Mammary epithelial cell (primary cell): ENCODE measurements at places on chromosomes 5 and 9.

DNA sequence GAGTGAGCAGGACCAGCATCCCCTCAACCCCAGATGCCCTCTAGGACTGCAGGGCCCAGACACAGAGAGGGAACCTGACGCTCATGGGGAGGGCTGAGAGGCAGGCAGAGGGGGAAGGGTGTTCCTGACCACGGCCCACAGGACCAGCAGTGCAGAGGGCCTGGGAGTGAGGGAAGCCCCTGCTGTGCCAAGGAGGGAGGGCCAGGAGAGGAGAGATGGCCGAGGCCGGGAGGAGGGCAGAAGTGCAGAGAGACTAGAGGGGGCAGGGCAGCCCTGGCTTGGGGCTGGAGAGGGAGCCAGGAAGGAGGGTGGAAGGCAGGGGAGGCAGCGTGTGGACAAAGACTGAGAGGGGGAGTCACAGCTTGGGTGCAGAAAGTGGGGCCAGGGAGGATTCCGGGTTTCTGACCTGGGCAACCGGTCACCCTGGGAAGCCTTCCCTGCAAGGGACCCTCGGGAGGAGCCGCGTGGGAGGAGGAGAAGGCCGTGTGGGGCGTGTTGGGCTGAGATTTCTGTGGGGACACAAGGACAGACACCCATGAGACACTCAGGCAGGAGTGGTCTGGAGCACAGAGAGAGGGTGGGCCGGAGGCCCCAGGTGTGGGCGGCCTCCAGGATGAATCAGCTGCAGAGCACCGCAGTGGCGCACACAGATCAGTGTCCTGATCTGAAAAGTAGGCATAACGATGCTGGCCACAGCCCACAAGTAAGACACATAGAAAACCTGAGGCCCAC is 117.5 kb downstream of the ADAMTS2 start:
- no peak for DNase-seq

GRCh38 chr9:27184556-27185351 is 75.7 kb downstream of the TEK start:
- DNase-seq: no peak

DNA sequence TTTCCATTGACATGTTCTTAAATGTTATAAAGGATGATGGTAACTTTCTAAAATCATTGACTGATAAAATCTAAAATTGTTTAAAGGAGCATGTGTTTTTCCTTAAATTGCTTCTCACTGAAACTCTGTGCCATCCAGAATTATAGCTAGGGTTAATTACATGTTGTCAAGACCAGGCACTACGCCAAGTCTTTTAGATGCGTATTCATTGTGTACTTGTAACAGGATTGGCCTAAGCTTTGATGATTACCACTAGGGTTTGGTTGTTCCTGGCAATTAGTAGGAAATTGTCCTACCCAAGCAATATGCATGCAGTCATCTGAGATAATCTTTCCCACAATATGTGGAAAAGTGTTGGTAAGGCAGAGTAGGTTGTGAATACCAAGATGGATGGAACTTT is 43.8 kb downstream of the PRKACG start:
- DNase-seq: no peak

GRCh38 chr9:94085062-94085639 is 887 bp downstream of the PTPDC1 start:
- peak; percentile 4 for DNase-seq

DNA sequence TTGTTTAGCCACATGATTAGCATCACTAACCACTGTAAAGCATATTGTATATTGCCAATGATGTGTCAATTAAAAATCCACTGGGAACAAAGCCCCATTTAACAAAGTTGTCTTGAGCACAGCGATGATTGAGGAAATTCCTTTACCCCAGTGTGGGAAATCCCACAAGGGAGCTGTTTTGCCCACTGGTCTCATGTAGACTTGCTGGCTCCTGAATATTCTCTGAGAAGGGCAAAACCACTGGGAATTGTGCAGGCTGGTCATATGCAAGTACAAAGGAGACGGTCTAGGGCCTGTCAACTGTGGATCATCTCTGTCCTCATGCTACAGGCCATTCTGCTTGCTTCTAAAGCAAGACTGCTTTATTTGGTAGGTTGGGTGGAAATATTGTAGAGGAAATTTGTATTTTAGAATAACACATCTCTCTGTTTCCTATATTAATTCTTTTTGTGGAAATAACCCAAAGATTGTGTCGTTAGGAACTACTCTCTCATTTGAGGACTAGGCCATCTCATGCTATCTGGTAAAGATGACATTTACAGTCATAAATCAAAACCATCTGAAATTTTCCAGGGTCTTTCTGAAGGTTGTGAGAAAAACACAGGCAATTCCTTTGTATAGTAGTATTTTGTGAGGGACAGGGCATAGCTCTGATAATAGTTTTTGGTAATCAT is 60.2 kb downstream of the PARP8 start:
- no peak for DNase-seq

- DNase-seq: no peak
Observed at GRCh38 chr9:87787735-87788134, 61.8 kb downstream of the CTSL start.

- DNase-seq: no peak
Observed at GRCh38 chr9:134648701-134649530, 7.3 kb downstream of the COL5A1 start.

DNA sequence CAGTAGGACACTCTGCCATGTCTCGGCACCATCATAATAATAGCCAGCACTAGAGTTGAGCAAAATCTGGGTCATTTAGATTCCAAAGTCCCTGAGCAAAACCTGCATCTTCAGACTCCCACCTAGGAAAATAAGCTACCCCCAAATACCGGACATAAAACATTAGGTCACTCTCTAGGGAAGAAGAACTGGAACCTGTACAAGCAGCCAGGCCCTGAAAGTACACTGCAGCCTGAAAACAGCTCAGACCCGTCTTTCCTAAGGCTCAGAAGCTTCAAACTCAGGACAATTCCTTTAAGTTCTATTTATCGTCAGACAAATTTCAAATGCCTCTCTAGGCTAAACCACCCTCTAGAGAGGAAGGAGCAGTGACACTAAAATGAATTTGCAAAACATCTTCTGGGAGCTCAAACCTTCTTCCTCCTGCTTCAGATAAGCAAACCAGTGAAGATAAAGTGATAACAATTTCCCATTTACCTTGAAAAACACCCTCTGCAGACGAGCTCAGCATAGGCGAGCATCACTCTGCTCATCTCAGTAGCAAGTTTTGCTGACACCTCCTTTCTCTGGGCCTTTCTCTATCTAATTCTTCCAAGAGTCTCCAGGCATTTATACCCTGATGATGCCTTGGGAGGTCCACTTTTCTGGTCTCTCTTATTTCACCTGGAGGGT is 34.0 kb downstream of the ADAM19 start:
- DNase-seq: no peak

GRCh38 chr5:60651872-60652620 is 47.9 kb downstream of the DEPDC1B start:
- peak; percentile 92 for DNase-seq

GRCh38 chr5:171418316-171418981 is 998 bp upstream of the FGF18 start:
- peak; percentile 70 for DNase-seq

DNA sequence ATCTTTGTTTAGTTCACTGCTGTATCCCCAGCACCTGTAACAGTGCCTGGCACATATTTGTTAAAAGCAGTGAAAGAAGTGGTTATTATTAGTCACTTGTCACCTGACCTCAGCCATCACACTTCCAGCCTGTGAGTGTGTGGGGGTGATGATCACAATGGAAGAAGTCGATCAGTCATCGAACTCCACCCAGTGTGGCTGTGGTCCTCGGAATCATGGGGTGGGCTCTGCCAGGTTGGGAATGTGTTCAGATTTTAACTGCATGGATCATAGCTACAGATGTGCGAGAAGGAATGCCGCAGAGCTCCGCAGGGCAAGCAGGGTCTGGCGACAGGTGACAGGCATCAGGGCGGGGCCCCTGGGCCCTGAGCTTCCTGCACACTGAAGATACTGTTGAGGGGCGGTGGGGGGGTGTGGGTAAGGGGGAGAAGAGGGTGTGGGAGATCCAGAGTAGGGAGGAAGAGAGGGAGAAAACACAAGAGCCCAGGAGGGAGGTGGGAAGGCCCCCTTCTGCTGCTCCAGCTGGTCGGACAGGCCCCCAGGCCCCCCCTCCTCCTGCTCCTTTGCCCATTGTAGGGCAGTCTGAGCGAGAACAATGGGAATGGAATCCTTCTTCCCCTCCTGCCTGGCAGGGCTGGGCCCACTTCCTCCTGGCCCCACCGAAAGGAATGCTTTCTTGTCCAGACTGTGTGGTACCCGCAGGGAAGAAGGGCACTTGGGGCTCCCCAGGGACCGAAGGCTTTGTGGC is 89.6 kb downstream of the SPRY4 start:
- peak; percentile 42 for DNase-seq

GRCh38 chr9:14400658-14400995 is 86.7 kb upstream of the NFIB start:
- DNase-seq: peak; percentile 77

DNA sequence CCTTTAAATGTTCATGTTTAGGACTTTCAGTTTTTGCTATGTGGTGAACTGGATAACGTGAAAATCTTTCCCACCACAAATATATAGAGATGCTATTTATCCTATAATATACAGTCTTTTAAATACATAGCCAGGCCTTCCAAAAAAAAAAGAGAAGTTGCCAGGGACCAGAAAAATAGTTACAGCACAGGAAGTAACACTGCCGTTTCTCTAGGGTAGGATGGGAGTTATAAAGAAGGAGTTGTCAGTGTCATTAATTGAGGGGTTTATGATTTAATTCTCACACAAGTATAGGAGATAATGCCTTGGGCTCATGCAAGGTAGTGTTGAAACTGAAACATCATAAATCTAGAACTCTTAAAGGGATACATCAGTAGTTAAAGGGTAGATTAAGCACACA is 83.9 kb downstream of the LRRC70 start:
- DNase-seq: no peak

DNA sequence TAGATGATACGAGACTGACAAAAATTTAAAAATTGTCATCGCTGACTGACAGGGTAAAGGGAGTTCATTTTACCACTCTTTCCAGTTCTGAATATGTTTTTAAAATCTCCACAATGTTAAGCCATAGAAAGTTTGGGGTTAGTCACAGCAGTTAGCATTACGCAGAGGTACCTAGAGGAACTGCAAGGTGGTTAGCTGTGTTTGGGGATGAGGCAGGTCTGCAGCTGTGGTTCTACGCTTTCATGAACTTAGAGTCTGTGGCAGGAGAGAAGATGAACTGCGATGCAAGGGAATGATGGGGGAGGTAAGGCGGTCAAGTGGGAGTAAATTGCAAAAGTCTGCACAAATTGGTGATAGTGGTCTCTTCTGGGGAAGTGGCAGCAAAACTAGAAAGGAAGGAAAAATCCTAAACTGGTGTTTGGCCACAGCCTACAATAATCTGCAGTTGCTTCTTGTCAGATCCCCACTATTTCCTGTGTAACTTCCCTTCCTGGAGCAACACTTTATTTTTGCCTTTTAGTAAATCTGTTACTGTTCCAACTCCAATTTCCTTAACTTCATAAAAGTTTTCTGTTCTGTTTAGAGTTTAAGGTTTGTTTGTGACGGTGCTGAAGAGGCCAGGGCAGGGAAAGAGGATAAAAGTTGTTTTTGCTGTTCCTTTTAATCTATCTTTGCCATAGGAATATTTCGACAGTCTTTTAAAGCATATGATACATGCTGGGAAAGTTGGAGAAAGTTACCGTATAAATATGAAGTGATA is 38.6 kb upstream of the SNX2 start:
- no peak for DNase-seq

GRCh38 chr5:125484742-125485641 is 738.6 kb upstream of the ZNF608 start:
- DNase-seq: peak; percentile 99

GRCh38 chr5:8138884-8139283 is 269.9 kb downstream of the MTRR start:
- DNase-seq: no peak

GRCh38 chr5:7251132-7251531 is 144.8 kb upstream of the ADCY2 start:
- DNase-seq: no peak

- DNase-seq: peak; percentile 12
Observed at GRCh38 chr9:96020792-96021550, 145.5 kb downstream of the ERCC6L2 start.

DNA sequence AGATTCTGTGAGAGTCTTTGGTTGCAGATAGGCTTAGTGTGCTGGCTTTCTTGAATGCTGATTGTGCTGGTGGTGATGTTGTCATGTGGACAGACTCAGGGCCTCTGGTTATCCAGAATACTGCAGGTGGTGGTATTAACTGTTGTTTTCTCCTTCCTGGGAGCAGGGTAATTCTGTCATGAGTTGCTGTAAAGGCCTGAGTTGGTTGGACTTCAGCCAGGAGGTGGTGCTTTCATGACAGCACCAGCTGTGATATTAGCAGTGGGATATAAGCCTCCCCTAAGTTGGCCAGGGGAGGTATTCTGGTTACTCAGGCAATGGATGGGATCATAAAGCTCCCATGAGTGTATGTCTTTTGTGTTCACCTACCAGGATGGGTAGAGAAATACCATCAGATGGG is 16.4 kb upstream of the RNF180 start:
- no peak for DNase-seq

GRCh38 chr5:147464211-147464610 is 45.7 kb downstream of the DPYSL3 start:
- peak; percentile 25 for DNase-seq

DNA sequence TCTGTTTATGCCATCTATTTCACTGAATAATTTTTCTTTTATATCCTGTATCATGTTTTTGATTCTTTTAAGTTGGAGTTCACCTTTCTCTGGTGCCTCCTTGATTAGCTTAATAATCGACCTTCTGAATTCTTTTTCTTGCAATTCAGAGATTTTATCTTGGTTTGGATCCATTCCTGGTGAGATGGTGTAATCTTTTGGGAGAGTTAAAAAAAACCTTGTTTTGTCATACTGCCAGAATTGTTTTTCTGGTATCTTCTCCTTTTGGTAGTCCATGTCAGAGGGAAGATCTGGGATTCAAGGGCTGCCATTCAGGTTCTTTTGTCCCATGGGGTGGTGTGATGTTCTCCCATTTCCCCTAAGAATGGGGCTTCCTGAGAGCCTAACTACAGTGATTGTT is 800.8 kb upstream of the TYRP1 start:
- no peak for DNase-seq

DNA sequence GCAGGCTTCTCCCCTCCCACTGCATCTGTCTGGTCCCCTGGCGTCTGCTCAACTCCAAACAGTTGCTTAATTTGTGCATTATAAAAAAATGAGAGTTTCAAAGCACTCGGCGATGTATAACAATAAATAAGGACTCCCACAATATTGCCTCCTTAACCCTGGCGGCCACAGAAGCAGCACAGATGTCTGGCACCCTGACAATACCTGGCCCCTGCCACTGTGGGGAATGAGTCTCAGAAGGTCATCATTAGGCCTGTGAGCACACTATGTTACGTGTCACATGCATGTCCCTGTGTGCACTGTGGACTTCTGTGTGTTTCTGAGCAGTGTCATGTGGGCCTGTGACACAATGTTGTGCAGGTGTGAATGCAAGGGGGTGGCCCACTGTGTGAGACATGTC is 236.5 kb downstream of the PBX3 start:
- DNase-seq: no peak

GRCh38 chr5:125326150-125326510 is 579.7 kb upstream of the ZNF608 start:
- DNase-seq: peak; percentile 74

GRCh38 chr5:170632985-170633234 is 129.1 kb downstream of the KCNIP1 start:
- no peak for DNase-seq

- DNase-seq: no peak
Observed at GRCh38 chr5:34957857-34958690, 28.7 kb downstream of the DNAJC21 start.

GRCh38 chr5:130890610-130891009 is 274.4 kb downstream of the HINT1 start:
- no peak for DNase-seq

GRCh38 chr5:181053488-181054121 is 13.5 kb downstream of the BTNL9 start:
- DNase-seq: no peak
